ENCODE measurements at places on chromosomes 5 and 9. TPM values are rescaled to one million over a fixed set of nuclear protein-coding genes. Genes with fewer than 3 reads are reported as not detected.

- no peak for DNase-seq
Observed at GRCh38 chr9:7862170-7862569, 62.6 kb upstream of the DMAC1 start.

GRCh38 chr9:135864447-135865049 is 42.8 kb downstream of the CAMSAP1 start:
- peak; percentile 39 for DNase-seq

Gene RXRA
- 10.6 TPM for total RNA-seq

DNA sequence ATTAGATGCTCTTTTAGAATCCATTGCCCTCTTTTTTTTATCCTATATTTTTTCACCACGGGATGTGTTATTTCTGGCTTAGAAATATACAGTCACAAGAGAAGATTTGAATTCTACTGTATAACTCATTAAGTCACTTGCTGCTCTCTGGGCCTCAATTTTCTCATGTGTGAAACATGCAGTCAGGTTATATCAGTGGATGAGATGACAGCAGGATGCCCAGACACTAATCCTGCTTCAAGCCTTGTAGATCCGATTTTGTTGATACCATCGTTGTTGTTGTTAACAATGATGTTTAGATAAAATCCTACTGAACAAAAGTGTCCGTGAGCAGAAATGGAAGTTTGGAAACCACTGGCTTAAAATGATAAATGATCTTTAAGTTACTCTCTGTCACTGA is 421.9 kb upstream of the DMAC1 start:
- DNase-seq = no peak

Gene CDC14B
- 5.9 TPM for total RNA-seq

DNA sequence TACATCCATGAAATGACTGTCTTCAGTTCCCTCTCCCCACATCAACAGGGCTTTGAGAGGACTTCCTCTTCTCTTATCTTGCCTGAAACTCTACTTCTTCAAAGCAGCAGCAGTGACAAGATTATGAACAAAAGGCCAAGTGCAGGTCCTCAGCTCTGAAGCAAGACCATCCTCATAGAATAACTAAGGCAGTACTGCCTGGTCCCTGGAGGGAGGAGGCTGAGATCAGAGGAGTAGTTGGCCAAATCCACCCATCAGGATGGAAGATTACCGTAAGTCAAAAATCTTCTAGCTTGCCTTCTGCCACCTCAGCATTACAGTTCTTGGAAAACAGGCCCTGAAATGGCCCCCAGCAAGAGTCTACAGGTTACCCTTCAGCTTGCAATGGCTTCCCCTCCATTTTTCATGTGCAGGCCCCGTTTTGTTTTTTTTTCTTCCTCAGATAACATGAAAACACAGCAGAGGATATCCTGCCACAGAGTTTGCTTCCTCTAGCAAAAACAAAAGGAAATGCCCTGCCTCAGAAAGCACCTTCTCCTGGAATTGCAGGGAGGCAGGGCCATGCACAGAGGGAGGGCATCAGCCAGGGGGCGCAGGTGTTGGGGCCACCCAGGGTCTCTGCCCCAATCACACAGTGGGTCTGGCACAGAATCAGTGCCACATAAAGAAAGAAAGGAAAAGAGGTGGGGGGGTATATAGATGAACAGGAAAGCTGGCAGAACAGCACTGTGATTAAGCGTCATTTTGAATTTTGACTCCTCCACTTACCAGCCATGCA is 40.0 kb downstream of the KLHL3 start:
- DNase-seq = no peak

Gene TSSK1B
- not detected for total RNA-seq

DNA sequence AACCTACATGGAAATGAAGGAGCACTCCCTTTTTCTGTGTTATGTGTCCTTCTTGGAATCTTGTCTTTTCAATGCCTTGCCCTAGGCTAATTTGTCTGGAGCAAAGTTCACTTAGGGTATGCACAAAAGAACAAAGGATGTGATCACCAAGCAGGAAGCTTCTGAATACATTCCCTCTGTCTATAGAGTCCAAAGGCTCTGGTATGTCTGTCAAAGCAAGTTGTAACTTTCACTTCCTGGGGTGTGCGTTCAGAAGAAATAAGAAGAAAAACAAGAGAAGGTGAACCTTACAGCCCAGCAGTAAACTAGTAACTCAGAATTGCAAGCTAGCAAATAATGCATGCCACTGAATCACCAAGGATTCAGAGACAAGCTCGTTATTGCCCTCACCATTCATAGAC is 31.7 kb upstream of the CDH6 start:
- no peak for DNase-seq

Gene GALT
- 208 TPM for total RNA-seq

- DNase-seq = no peak
Observed at GRCh38 chr9:107927276-107927675, 437.7 kb upstream of the KLF4 start.

Gene CDC25C
- not detected for total RNA-seq

- no peak for DNase-seq
Observed at GRCh38 chr9:136541709-136542108, 4.1 kb downstream of the NOTCH1 start.

DNA sequence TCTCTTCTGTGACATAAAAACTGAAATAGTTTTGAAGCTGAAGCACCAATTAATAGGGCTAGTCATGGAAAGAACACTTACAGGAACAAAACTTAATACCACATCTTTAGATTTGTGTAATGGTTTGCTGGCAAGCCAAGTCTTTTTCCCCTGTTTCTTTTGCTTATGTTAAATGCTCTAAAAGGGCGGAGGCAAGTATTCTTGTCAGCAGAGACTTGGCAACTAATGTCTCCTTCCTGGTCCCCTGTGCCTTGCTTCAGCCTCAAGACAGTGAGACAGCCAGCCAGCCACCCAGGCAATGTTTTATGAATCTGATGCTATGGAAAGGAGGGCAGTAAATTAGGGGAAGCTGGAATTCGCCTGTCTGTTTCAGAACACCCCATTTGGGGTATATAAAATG is 45.7 kb downstream of the PRRC1 start:
- DNase-seq = no peak

- DNase-seq = no peak
Observed at GRCh38 chr9:126119731-126120130, 206.9 kb upstream of the MVB12B start.

DNA sequence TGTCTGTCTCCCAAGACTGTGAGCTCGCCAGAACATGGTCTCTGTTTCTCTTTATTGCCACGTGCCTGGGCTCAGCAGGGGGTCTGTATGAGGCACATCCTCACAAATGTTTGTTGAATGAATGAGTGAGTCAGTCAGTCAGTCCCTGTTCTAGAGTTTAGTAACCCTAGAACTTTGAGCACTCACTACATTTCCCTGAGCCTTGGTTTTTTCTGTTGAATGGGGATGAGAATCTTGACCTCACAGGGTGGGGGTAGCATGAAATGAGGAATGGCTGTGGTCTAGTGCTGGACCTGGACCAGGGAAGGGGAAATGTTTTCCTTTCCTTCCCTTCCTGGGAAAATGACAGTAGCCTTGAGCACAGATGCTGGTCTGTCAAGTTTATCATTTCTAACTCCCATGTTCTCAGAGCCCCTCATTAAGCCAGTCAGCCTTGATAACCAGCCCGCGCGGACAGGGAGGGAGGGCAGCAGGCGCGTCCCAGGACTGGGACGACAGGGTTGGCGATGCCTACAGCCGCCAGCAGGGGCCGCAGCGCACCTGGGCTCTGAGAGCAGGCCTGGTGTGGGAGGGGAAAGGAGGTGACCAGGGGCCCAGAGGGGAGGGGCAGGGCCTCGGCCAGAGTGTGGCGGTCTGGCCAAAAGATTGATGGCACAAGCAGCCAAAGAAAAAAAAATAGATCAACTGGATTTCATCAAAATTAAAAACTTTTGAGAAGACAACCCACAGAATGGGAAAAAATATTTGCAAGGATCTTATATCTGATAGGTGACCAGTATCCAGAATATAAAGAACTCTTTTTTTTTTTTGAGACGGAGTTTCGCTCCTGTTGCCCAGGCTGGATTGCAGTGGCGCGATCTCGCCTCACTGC is 24.1 kb upstream of the WNK2 start:
- peak; percentile 53 for DNase-seq

Gene ADAMTS12
- not detected for total RNA-seq

Gene LPAR1
- not detected for total RNA-seq

DNA sequence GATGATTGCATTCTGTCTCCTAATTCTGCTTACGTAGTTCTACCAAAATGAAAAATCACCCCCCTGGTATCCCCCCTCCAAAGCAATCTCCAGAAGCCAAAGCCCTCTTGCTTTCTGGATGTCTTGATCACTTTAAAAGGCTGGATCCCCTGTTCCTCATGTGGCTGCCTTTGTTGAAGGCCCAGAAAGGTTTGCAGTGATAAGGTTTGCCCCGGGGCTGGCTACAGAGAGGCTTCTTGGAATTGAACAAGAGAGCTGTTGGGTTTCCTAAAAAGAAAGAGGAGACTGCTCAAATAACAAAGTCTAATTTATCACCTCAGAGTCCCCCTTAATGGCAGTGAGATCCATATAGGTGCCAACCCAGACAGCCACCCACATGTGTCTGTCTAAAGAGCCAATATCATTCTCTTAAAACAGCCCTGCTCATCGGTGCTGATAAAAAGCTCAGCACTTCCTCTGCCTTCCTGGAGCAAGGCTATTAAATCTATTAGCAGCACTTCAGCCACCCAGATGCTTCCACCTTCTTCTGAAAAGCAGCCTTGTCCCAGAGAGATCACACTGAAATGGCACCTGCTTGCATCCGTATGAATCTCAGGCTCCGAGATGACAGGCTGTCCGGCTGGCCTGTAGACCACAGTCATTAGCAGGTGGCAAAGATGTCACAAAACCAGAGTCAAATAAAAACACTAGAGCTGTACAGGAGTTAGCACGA is 70.9 kb downstream of the TEX10 start:
- no peak for DNase-seq

DNA sequence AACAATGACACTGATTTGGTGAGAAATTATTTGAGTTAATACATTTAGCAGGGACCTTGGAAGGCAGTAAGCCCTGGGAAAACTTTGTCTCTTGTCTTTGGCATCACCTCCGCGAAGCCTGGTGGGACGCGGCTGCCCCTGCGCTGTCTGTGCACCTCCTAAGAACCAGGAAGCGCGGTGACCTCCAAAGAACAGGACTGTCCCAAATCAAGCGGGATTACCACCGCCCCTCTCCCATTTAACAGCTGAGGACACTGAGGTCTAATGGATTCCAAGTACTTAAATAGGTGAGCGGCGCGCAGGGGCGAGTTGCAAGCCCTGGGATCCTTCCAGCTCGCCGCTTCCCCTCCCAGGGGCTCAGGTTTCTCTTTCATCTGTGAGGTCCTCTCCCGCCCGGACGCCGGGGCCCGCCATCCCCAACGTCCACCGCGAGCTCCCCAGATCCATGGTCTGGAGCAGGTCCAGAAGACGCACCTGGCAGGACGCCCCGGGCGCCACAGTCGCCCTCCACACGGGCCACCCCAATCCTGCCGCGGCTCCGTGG is 432 bp downstream of the STARD4 start:
- no peak for DNase-seq

Gene TRAF2
- total RNA-seq = 21.4 TPM

DNA sequence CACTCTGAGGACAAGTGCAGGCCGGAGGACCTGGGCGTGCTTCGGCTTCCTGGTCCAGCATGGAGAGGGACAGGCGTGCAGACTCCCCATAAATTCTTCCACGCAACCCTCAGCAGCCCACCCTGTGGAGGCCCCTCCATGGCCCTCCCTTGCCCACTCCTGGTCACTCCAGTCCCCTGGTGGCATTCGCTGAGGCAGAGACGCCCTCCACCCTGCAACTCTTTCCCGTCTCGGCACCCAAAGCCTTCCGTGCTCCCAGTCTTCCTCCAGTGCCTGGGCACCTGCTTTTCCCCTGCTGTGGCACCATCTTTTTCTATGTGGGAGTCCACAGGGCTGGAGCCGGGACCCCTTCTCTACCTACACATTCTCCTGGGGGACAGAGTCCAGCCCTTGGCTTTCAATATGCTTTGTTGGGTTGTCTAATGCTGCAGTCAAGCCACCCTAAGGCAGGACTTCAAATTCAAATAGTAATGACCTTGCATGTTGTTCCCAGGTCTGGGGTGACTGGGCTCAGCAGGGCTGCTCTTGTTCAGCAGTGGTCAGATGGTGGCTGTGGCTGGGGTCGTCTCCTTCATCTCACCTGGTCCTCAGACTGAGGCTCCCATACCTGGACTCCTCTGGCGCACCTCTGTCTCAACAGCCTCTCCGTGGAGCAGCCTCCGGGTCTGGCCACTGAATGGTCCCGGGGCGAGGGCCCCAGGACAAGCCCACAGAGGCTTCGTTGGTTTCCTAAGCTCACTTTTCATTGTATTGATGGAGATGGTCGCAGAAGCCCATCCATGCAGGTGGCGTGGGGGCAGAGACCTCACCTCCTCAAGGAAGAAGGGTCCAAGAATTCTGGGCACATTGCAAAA is 15.2 kb downstream of the MRPL36 start:
- DNase-seq = no peak

- DNase-seq = no peak
Observed at GRCh38 chr9:87533271-87533670, 35.6 kb downstream of the DAPK1 start.

Gene IL7R
- total RNA-seq = 1,128 TPM

DNA sequence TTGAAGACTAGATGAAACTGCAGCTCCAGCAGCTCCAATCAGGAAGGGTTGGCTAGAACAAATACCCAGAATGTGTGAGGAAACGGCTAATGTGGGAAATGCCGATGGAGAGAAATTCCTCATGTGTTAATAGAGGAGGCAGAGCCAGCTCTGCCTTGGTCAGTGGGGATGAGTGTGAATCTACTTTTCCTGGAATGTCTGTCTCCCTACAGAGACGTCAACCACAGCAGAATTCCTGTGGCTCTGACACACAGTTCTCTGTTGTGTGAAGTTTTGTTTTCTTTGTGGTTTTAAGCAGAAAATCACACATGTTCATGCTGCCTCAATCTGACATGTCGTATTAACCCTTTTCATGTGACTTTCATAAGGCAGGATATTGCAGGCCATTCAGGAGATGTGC is 476.6 kb upstream of the WWC1 start:
- DNase-seq = no peak

GRCh38 chr9:88984543-88984883 is 6.8 kb upstream of the S1PR3 start:
- DNase-seq = no peak

- no peak for DNase-seq
Observed at GRCh38 chr5:60382716-60383115, 317.2 kb downstream of the DEPDC1B start.

Gene ANKRD31
- 0.47 TPM for total RNA-seq

DNA sequence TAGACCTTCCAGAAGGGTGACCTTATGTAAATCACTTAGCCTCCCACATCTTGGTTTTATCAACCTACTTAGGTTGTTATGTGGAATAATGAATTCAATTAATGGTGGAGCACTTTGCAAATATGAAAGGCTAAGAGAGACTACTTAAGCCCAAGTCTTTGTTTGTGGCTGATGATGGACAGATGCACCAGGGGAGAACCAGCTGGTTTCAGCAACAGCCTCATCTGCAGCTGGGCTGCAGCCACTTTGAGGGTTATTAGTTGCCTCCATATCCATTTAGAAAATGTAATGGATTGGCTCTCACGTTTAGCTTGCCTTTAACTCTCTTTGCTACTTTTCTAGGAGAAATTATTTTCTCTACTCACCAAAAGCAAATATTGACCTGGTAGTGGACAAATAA is 146.6 kb downstream of the ESM1 start:
- DNase-seq = no peak

- no peak for DNase-seq
Observed at GRCh38 chr9:113373256-113373655, 3.5 kb downstream of the HDHD3 start.

Gene KCNIP1
- total RNA-seq = not detected

GRCh38 chr9:108478431-108479332 is 377.1 kb downstream of the ACTL7B start:
- DNase-seq = no peak

- no peak for DNase-seq
Observed at GRCh38 chr9:115024925-115025535, 92.9 kb downstream of the TNC start.

GRCh38 chr9:114311571-114312512 is 11.1 kb upstream of the ORM1 start:
- no peak for DNase-seq

Gene SLC12A7
- 36.6 TPM for total RNA-seq

Data from T-helper 17 cell (primary cell).